ENCODE measurements at places on chromosomes 13 and 19.

DNA sequence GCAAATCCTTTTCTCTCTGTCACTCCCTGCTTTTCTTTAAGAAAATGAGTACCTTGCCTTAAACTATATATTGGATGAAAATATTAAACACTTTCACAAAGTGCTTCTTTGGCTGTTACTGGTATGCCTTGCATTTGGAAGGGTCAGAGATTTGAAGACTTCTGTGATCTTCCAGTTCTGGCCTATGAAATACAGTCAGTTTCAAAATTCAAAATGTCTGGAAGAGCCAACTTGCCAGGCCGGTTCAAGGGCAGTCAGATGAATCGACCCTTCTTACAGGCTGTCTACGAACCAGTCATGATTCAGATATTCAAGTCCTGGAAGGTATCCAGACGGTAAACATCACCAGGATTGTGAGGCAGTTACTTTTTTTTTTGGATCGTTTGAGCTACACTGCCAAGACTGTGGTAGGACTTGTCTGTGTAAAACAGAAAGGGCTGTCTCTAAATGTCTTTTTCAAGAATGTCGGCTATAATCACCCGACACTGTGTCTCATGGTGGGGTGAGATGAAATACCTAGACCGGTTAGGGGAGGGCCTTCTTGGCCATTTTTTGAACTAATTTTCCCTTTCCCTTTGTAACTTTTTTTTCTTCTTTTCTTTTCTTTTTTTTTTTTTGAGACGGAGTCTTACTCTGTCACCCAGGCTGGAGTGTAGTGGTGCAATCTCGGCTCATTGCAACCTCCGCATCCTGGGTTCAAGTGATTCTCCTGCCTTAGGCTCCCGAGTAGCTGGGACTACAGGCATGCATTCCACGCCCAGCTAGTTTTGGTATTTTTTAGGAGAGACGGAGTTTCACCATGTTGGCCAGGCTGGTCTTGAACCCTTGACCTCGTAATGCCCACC is 11.2 kb downstream of the ACTN4 start:
- no peak for DNase-seq

GRCh38 chr13:24161010-24161775 is 673 bp downstream of the SPATA13 start:
- DNase-seq, result no peak

- no peak for DNase-seq
Measured at GRCh38 chr13:92661406-92661805, 565.2 kb upstream of the GPC6 start.

- no peak for DNase-seq
Measured at GRCh38 chr13:75826391-75826790, 190.3 kb downstream of the LMO7 start.

DNA sequence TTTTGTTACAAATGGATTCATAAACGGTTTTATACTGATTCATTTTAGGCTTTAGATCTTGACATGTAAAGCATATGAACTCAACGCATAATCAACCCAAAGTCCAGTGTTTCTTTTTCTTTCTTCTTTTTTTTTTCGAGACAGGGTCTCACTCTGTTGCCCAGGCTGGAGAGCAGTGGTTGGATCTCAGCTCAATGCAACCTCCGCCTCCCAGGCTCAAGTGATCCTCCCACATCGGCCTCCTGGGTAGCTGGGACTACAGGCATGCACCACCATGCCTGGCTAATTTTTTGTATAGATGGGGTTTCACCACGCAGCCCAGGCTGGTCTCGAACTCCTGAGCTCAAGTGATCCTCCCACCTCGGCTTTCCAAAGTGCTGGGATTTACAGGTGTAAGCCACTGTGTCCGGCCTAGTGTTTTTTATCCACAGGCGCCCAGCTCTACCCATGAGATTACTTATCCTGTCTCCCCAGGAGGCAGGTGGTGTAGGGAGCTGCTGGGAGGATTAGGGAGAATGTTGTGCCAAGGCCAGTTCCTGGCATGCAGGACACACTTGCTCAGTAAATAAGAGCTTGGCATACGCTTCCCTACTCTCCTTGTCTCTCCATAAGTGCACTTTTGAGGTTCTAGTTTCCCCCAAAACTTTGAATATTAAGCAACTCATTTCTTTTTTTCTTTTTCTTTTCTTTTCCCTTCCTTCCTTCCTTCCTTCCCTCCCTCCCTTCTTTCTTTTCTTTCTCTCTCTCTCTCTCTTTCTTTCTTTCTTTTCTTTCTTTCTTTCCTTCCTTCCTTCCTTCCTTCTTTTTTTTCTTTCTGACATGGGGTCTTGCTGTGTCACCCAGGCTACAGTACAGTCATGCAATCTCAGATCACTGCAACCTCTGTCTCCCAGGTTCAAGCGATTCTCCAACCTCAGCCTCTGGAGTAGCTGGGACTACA is 4.8 kb upstream of the CEBPA start:
- no peak for DNase-seq

DNA sequence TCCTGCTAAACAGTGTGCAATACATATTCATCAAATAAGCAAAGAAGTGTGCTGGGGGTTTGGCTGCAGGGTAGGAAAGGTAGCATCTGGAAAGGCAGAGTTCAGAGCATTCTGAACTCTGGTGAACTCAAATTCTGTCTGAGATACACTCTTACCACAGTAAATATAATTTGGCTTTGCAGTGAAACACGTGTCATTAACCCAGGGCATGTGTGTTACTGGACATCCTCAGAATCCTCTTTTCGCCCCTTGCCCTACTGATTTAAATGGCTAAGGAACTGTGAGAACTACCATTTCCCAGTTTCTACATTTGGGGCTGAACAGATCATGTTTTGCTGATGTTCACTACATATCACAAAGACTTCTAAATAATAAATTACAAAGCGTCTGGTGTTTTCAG is 562.8 kb upstream of the SGCG start:
- no peak for DNase-seq

GRCh38 chr19:41917676-41918075 is 10.6 kb downstream of the ERFL start:
- no peak for DNase-seq

DNA sequence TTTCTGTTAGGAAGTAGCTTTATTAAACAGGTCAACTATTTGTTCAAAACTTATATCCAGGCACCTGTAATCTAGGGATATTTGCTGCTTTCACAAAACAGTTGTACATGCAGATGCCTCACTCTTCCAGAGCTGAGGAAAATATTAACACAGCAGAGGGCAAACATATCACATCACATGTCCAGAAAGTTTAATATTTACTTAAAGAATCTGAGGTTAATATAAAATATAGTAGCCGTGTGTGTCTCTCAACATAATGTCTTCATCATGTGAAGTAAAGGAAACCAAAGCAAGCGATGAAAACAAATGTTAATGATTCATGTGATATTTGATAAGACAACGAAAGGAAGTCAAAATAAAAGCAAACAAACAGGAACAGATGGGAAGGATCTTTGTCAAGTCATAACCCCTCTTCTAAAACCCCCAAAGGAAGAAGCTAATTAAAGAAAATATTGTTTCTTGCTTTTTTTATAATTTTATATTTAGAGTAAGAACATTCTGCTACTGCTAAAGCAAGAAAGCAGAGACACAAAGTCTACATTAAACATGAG is 418.8 kb downstream of the DACH1 start:
- no peak for DNase-seq

DNA sequence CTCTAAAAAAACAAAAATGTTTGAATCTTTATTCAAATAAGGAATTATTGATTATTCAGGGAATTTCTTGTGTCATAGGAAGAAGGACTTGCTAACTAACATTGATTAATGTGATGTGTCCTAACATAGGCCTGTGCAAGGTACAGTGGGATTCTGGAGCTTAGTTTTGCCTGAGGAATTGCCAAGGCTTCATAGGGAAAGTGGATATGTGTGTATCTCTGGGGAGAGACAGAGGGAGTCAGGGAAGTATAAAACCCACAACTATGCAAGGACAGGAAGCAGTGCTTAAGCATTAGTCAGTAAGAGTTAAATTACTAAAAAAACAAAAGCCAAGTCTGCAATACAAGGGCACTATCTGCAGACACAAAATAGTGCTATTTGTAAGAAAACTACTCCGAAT is 59.6 kb downstream of the WDFY2 start:
- no peak for DNase-seq

- DNase-seq, result no peak
Measured at GRCh38 chr13:68813180-68813796, 1294.3 kb upstream of the ATXN8OS start.

GRCh38 chr13:111165241-111166010 is 50.3 kb downstream of the ARHGEF7 start:
- no peak for DNase-seq

- no peak for DNase-seq
Measured at GRCh38 chr19:37997911-37998344, 90.9 kb downstream of the SIPA1L3 start.

GRCh38 chr13:29801737-29802305 is 48.6 kb downstream of the UBL3 start:
- no peak for DNase-seq

- DNase-seq, result no peak
Measured at GRCh38 chr13:93522501-93522900, 295.9 kb downstream of the GPC6 start.

DNA sequence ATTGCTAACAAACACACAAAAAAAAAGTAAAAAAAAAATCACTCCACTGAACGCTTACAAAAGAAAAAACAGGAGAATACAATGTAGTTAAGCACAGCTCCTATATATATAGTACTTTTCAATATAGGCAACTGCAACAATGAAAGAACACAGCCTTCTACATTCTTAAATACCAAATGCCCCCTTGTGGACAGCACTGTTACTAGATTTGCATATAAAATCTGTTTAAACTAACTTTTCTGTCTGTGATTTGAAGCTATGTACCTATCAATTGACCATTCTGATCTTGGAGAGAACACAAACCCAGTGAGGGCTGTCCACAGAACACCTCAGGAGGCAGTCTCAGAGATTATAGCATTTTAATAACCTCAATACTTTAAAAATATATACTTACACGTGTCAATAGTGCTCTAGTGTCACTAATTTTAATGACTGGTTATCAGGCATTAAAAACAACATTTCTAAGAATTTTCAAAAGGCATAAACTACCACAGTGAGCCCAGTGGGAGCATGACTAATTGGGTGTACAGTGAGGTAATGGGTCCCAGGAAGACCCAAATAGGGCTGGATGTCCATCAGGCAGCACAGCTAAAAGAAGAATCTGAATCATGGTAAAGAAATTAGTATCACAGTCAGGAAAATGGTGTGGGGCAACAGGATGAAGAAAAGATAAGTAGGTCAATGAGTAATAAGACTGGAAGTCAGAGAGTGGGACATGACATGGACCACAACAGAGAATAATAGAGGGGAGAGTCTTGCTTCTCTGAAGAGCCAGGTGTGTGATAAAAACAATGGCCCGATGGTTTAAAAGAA is 22.2 kb downstream of the CCDC169 start:
- no peak for DNase-seq

GRCh38 chr13:63448692-63449091 is 2033.0 kb upstream of the PCDH20 start:
- no peak for DNase-seq

DNA sequence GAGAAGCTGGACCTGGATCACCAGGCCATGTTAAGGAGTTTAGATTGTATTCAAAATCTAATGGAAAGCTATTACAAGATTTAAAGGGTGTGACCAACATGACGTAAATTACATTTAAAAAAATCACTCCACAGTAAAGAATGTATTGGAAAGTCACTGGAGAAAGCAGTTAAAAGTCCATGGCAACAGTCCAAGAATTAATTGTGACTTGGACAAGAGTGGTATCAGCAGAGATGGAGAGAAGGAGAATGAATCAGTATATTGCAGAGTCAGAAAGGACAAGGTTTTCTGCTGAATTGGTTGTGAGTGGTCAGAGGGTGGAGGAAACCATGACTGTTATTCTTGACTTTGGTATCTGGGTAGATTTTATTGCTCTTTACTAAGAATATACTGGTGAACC is 535.1 kb upstream of the SLITRK1 start:
- no peak for DNase-seq

DNA sequence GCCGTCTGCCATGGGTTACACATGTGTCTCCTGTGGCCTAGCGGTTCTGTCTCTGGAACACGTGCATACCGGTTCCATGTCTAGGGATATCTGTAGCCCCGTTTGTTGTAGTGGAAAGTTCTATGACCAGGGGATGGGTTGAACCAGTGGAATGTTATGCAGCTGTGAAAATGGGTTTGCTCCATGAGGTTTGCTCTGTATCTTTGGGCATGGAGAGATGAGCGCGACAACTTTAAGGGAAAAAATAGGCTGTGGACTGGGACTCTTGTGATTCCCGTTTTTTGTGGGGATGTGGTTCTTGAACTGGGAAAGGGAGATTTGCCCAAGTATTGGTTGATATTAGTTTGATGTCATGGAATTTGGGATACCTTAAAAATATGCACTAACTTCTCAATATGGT is 120.4 kb downstream of the KDM4B start:
- DNase-seq, result no peak

DNA sequence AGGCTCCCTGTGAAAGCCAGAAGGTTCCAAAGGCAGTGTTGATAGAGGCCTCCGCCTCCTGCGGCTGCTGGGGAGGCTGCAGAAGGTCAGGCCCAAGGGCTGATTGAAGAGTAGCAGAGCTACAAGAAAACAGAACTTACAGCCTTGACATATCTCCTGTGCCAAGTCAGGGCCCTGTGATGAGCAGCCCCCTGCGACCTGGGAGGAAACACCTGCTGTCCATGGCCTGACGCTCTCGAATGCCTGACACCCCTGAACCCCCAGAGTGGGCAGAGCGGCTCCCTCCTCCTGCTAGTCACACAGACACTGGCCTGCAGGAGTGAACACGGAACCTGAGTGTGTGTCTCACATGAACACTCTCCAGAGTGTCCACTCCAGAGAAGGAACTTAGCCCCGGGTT is 38.2 kb upstream of the TUBGCP3 start:
- DNase-seq, result no peak

DNA sequence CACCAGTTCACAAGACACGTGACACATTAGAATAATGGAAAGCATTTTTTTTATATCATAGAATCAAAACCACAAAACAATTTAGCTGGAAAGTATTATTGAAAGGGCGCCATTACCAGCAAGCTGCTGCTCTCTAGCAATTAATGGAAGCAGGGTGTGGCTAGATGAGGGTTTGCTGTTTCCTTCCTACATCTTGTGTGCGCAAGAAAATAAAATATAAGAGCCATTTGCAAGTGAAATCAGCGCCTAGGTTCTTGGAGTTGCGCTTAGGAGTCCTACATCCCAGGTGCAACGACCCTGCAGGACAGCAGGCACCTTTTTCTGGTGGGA is 140.9 kb downstream of the ZNF536 start:
- no peak for DNase-seq

DNA sequence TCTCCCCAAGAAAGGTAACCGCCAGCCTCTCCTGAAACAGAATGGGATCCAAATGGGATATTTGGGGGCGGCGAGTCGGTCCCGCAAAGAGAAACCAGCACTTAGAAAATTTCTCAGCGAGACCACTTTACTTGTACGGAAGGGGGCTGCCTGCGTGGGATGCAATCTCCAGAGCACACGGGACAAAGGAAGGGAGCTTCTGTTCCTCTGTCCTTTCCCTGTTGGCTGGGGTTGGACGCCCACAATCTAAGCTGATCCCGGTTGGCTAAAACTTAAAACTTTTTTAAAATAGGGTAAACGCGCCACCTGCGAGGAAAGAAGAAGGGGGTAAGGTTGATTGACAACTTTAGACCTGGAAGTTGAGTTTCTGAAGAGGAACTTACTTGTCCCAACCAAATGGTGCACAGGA is 826 bp upstream of the BSG start:
- no peak for DNase-seq

GRCh38 chr13:32790731-32791130 is 204.5 kb downstream of the PDS5B start:
- no peak for DNase-seq

- no peak for DNase-seq
Measured at GRCh38 chr13:30159446-30159839, 147.9 kb downstream of the KATNAL1 start.
